Dorsolateral prefrontal cortex (tissue), 122 donors: ENCODE measurements at places on chromosomes 5 and 9.
A peak's percentile ranks its signal among the peaks of the same experiment; 100 is the strongest.

GRCh38 chr9:95574866-95575553, 58.2 kb upstream of the PTCH1 start:
- no peak for DNase-seq

DNA sequence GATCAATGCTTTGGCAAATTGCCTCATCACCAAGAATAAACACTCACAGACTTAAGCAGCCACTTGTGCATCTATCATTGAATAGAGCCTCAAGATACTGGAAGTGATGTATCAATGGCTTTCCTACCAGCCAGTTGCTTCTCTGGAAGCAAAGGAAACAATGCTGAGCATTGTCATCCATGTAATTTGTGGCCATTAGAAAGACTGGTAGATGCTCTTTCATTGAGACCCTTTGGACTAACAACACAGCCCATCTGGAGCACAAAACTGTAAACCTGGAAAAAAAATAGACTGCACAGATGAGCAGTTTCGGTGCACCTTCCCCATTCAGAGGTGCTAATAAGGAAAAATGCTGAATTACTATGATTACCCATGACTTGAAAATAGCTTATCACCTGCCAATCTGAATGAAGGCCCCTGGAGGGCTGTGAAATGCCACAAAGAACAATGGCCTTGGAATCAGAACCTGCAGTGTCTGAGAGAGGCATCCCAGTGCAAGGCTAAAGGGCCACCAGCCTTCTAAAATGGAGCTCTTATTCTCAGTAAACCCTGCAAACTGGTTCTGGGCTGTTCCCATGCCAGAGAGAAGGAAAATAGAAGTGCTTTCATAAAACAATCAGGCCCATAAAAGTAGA, 127.5 kb downstream of the RFK start:
- DNase-seq: no peak

DNA sequence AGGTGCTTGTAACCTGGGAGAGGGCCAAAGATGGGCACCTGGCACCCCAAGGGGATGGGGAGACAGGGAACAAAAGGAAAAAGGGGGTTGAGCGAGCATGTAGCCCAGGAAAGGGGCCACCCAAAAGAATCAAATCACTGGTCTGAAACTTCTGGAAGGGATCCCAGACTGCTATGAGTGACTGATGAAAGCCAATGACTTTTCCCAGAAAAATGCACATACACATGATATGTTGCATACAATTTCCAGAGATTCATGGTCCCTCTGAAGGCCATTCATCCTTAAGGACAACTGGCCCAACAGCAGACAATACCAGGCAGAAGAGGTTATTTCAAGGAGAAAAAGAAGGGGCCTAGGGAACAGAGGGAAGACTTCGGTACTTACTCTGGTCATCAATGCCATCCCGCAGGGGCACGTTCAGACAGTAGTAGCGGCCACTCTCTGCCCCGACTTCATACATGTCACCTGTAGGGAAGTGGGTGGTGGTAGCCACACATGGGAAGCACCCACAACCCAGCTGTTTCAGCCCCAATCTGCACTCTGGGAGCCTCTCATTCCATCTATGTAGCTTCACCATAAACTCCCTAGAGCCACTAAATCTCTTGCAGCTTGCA, 8.4 kb downstream of the HDAC3 start:
- DNase-seq: no peak

DNA sequence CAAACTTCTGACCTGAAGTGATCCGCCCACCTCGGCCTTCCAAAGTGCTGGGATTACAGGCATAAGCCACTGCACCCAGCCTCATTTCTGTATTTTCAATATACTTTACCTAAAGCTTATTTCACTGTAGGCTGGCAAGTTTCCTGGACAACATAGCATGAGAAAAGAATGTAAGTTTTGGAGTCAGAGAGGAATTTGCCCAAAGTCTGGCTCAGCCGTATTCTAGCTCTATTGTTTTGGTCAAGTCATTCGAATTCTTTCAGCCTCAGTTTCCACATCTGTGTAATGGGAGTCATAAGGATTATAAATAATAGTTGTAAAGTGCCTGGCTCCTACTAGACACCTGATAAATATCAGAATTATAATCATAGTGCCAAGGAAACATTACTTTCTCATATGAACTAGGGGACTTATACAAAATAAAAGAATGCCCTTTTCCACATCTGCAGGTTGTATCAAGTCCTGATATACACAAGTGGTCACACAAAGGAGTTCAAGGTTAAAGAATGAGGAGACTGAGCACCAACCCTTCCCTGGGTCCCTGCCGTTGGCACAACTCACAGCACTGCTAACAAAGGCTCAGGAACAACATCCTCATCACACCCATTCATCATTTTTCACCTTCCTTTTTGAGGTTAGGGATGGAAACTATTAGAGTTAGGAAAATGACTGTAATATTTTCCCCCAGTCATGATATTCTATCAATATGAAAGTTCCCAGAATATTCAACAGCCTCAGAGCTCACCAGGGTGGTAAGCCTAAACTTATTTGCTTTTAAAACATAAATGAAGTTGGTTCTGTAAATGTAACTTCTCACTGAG, 34.6 kb upstream of the RAI14 start:
- DNase-seq: no peak

DNA sequence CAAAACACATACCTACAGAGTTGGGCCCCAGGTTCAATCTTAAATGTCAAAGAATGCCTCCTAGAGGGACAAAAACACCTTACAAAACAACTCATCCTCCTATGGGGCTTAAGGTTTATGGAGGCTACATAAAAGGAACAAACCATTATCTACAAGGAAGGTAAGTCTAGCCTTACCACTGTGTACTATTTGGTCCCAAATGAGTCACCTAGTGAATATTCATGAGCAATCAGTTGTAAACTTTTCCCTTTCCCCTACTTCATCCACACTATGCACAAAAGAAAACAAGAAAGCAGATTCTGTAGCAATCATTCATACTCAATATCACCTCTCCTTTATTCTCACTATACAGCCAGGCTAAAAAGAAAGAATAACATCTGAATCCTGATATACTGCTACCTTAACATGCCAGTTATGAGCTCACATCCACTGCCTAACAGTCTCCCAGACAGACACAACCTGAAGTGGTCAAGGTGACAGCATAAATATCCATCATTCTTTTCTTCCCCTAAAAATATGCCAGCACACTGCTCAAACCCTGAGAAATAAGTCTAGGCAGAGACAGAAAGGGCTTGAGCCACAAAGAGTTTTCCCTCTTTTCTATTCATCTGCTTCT, 6.2 kb downstream of the OXCT1 start:
- DNase-seq: no peak

DNA sequence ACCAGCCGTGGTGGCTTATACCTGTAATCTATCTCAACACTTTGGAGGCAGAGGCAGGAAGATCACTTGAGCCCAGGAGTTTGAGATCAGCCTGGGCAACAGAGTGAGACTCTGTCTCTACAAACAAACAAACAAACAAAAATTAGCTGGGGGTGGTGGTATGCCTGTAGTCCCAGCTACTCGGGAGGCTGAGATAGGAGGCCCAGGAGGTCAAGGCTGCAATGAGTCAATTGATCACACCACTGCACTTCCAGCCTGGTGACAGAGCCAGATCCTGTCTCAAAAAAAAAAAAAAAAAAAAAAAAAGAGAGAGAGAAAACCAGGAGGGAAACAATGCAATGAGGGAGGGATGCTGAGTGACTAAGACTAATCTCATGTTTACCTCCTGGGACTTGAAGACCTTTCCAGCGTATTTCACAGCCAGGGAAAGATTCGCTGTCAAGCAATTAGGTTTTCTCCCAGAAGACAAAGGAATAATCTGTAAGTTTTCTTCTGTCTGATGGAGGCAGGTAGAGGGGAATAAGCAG, 51.1 kb upstream of the MIER3 start:
- DNase-seq: no peak

DNA sequence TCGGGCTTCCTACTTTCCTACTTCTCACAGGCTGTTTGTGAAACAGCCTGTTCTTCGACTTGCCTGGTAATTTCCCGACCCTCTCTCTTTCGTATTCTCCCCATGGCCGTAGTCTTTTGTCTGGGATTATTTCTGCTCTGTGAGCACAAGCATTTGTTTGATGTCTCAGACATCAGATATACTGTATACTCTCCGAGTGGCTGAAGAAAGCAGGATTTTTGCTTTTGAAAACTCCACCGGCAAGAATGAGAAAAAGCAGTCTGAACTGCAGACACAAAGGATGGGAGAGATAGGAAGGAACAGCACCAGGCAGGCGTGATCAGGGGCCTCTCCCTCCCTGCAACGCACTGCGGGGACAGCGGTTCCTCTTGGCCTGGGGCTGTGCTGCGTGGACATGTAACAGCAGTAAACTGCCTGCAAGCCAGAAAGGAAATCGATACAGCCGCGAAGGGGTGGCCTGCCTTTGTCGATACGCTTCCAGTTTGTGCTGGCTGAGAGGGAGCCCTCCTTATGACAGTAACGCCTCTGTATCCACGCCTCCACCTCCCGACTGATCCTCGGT, 313.9 kb upstream of the TLE4 start:
- no peak for DNase-seq

DNA sequence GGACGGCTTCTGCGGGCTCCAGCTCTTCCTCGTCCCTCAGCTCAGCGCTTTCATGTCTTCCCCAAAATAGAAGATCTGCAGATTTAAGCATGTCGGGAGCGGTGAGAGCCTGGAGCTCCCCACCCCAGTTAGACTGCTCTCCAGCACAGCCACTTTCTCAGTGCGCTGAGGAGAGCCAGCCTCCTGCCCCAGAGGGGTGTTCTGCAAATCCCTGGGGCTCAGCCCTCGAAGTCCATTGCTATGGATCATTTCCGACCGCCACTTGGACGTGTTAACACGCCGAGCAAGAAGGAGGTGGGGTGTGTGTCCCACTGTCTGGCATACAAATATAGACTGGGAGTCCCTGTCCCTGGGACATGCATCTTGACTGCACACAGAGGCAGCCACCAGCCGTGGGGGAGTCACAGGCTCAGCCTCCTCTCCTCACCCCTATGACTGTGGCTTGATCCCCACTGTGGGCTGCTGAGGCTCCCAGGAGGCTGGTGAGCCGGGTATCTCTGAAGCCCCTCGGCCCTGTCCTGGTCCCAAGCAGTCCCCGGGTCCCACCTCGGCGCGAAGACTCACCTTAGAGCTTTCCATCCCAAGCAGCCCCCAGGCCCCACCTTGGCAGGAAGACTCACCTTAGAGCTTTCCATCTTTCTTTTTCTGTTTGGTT, 30.0 kb upstream of the RNF130 start:
- DNase-seq: no peak

DNA sequence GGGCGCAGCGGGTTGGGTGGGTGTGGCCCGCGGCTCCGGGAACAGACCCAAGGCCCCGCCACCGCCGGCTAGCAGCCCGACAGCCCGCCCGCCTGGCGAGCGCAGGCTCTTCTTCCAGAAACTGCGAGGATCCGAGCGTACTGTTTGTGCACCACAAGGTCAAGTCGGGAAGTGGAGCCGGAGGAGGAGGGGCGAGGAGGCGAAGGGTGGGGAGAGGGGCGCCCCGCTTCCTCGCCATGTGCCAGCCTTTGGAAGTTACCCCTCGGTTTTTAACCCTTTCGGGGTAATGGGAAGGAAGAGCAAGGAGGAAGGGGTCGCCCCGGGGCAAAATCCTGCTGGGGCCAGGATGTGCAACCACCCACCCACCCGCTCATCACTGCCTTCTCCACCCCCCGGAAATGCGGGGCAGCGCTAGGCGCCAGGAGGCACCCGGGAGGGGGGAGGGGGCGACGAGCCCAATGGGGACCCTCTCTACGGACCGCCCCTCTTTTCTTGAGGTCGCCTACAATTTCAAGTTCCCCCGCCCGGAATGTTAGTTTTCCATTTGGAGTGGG, 1.1 kb upstream of the JADE2 start:
- peak; percentile 57 for DNase-seq
